Activated naive CD4-positive, alpha-beta T cell treated with anti-CD3 and anti-CD28 coated beads, Interleukin-2, amount 10 ng/mL, durations not matched to agents 5 hours and 36 hours (primary cell): ENCODE measurements at places on chromosomes 11 and 22. TPM values are rescaled to one million over a fixed set of nuclear protein-coding genes. Genes with fewer than 3 reads are reported as not detected.

The PDGFD gene
- total RNA-seq: not detected

The CAPRIN1 gene
- 182 TPM for total RNA-seq

The UCP2 gene
- 396 TPM for total RNA-seq

The TAF10 gene
- 143 TPM for total RNA-seq
